Karpas-422 (cell line): ENCODE measurements at places on chromosomes 13 and 19. TPM values are rescaled to one million over a fixed set of nuclear protein-coding genes. Genes with fewer than 3 reads are reported as not detected.

CGB7 gene
- total RNA-seq: not detected in 2 replicates

DNA sequence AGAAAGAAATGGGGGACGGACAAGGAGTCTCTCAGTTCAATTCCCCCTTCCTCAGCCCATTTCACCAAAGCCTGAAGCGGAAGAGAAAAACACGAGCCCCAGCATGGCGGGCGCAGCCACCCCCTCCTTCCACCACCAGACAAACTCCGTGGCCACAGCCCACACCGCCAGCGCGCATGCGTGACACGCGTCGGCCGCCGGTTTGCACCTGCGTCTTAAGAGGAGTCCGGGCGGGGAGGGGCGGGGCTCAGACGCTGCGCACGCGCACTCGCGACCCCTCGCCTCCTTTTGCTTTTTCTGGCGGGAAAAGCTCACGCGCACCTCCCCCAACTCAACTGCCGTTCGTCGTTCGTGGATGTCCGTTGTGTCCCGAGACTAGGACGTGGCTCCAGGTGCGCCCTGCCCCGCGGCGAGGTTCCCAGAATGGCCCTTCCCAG is at the start of gene KASH5:
TSS of gene KASH5 (plus strand) at position 314 of the 437 bp plus-strand sequence. CDS start 2,635 bp downstream, outside the sequence.
- DNase-seq: no peak

DNA sequence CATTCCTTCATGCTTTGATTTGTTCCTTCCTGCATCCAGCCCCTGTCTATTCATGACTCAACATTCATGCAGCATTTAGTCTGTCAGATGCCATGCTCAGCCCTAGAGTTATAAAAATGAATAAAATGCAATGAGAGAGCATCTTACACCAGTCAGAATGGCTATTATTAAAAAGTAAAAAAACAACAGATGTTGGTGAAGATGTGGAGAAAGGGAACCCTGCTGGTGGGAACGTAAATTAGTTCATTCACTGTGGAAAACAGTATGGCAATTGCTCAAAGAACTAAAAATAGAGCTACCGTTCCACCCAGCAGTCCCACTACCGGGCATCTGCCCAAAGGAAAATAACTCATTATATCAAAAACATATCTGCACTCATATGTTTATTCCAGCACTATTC is 70.0 kb upstream of the GTF3A start:
- DNase-seq: no peak

BCAM gene
- not detected in 2 replicates for total RNA-seq

LGI4 gene
- total RNA-seq: 0.22 TPM in 1 of 2 replicates, not detected in the other

COL5A3 gene
- total RNA-seq: not detected in 2 replicates

KLC3 gene
- not detected in 2 replicates for total RNA-seq
